NCI-H1105 treated with DMSO at 0.1 percent for 48 hours (cell line): ENCODE measurements at places on chromosomes 5 and 9.

DNA sequence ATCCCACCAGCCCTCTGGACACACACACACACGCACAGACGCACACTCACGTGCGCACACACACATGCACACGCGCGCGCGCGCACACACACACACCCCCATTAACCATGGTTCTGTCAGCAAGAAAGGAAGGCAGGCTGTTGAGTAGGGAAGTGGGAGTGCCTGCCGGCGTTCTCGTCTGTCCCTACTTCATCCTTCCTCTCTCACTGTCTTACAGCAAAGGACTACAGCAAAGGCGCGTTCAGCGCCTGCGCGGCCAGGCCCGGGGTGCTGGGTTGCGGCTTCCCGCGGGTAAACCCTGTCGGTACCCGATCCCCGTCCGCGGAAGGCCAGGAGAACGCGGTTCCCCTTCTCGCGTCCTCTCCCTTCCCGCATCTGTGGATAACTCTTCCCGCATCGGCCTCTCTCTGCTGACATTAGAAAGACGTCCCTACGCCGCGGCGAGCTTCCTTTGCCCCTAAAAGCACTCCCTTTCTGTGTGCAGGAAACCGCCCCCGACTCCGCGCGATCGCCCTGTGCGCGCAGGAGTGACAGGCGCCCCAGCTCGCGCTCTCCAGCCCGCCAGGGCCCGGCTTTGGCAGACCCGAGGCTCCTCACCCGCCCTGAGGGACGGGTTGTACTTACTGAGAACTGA, 219.2 kb downstream of the AGTPBP1 start:
- peak; percentile 56 for DNase-seq

DNA sequence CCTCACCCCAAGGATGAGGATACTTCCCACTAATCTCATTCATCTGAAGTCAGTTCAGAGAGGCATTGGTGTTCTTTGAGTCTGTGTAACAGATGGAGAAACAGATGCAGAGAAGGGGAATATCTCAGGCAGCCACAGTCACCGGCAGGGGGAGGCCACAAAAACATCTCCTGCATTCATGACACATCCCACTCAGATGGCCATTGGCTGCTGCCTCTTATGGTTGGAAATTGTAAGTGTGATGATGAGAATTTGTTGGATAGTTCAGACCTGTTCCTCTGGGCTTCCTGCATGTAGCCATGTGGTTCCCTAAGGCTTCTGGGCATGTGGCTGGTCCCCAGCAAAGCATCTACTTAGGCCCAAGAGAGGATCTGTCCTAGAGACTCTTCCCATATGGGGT, 45.9 kb upstream of the GABRP start:
- DNase-seq = no peak

DNA sequence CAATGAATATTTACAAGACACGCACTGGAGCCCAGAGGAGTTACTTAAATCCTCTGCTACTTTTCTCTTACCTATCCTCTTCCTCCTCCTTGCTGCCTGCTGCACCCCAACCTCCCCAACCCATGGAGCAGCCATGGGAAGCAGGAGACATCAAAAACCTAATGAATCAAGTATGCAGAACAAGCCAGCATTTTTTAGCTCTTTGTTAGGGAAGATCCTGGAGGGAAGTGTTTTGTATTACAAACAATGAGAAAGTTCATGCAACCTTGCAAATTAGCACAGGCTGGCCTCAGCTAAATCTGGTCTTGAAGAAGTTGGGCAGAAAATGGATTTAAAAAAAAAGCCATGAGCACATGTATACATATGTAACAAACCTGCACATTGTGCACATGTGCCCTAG, 498.8 kb downstream of the KIF4B start:
- no peak for DNase-seq

GRCh38 chr9:129776566-129776937, 23.7 kb upstream of the PTGES start:
- DNase-seq = no peak

GRCh38 chr5:89712134-89712700, 697.3 kb downstream of the CETN3 start:
- no peak for DNase-seq

DNA sequence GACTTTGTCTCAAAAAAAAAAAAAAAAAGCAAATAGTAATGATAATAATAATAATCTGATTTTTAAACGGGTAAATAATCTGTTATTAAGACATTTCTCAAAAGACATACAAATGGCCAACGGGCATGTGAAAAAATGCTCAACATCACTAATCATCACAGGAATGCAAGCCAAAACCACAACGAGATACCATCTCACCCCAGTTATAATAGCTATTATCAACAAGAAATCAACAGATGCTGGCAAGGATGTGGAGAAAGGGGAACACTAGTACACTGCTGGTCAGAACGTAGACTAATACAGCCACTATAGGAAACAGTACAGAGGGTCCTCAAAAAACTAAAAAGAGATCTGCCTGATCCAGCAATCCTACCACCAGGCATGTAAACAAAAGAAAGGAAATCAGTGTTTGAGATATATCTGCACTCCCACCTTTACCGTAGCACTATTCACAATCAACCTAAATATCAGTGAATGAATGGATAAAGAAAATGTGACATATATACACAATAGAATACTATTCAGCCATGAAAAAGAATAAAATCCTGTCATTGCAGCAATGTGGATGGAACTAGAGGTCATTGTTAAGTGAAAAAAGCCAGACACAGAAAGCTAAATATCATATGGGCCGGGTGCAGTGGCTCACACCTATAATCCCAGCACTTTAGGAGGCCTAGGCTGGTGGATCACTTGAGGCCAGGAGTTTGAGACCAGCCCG, 24.9 kb downstream of the VAV2 start:
- no peak for DNase-seq

GRCh38 chr5:89071101-89071940, 188.3 kb upstream of the MEF2C start:
- DNase-seq = no peak

- no peak for DNase-seq
Observed at GRCh38 chr9:3608011-3608410, 82.2 kb upstream of the RFX3 start.

DNA sequence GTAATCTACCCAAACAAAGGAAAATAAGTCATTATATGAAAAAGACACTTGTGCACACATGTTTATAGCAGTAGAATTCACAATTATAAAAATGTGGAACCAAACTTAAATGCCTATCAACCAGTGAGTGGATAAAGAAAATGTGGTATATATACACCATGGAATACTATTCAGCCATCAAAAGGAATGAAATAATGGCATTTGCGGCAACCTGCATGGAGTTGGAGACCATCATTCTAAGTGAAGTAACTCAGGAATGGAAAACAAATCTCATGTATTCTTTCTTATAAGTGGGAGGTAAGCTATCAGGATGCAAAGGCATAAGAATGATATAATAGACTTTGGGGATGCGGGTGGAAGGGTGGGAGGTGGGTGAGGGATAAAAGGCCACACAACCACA, 34.6 kb downstream of the SLC12A2 start:
- no peak for DNase-seq

GRCh38 chr5:429453-430188, 13.4 kb upstream of the EXOC3 start:
- no peak for DNase-seq

GRCh38 chr5:27048510-27048909, 10.1 kb upstream of the CDH9 start:
- DNase-seq = no peak

GRCh38 chr9:95506678-95507463, 9.9 kb downstream of the PTCH1 start:
- peak; percentile 65 for DNase-seq
